Progenitor cell of endocrine pancreas (in vitro differentiated cells): ENCODE measurements at places on chromosomes 7 and 10. TPM values are rescaled to one million over a fixed set of nuclear protein-coding genes. Genes with fewer than 3 reads are reported as not detected.

GRCh38 chr7:140249036-140249806 is 72.4 kb upstream of the KDM7A start:
- DNase-seq: no peak
- no peak overlapping the region for H3K4me3 ChIP-seq
- no peaks in the 10 kb centered on the region for H3K36me3 ChIP-seq
- no peaks in the 10 kb centered on the region for H3K27me3 ChIP-seq

The PAPSS2 gene
- 7.3 and 7.5 TPM in 2 replicates for total RNA-seq

- H3K4me3 ChIP-seq: no peak overlapping the region
- H3K4me1 ChIP-seq: no peaks in the 10 kb centered on the region
- DNase-seq: no peak
- no peak overlapping the region for H3K27ac ChIP-seq
Observed at GRCh38 chr7:157574914-157575586, 238.2 kb downstream of the DNAJB6 start.

The FAM25G gene
- not detected in 2 replicates for total RNA-seq

The MSS51 gene
- 4.2 and 5.1 TPM in 2 replicates for total RNA-seq

The POU6F2 gene
- 4.4 and 5.6 TPM in 2 replicates for total RNA-seq

GRCh38 chr10:86269332-86269731 is 97.3 kb downstream of the GRID1 start:
- no peaks in the 10 kb centered on the region for H3K4me1 ChIP-seq
- peaks cover 9% of the 10 kb centered on the region for H3K27me3 ChIP-seq
- H3K27ac ChIP-seq: no peak overlapping the region
- H3K4me3 ChIP-seq: no peak overlapping the region

DNA sequence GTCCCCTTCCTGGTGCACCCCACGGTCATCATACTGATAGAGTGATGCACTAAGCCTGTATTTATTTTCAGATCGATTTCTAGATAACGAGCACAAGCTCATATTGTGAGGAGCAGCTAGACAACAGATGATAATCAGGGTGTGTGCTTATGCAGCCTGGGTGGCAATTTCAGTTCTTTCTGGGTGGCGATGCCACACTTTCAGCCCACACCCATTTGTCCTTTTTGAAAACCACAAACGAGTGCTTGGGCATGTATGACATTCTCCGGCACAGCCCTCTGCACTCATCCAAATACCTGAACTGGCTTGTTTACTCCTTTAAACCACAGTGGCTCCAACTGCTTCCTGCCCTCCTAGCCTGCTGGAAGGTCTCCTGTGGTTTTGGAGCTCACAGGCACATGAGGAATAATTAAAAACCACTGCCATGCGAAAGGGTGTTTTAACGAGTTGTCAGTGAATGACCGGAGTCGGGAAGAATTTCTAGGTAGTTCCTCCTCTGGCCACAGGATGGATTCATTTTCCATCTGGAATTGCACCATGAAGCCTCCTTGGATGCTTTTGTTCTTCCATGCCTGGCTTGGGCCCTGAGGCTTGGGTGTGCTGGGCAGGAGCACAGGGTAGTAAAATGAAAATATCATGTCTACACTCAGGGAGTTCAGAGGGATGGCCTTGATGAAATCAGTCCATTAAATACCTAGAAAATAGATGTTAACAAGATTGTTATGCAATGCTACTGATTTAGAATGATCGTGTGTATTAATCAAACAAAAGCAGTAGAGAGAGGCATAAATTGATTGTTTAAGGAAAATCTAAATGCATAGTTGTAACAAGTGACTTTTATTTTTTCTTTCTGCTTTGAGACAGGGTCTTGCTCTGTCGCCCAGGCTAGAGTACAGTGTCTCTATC is 52.4 kb upstream of the ITGB1 start:
- no peak overlapping the region for H3K27ac ChIP-seq
- DNase-seq: no peak
- peaks cover 4% of the 10 kb centered on the region for H3K27me3 ChIP-seq
- H3K4me3 ChIP-seq: no peak overlapping the region
- H3K4me1 ChIP-seq: peaks cover 22% of the 10 kb centered on the region

- no peaks in the 10 kb centered on the region for H3K27me3 ChIP-seq
- H3K36me3 ChIP-seq: no peaks in the 10 kb centered on the region
- peaks cover 3% of the 10 kb centered on the region for H3K4me1 ChIP-seq
- H3K27ac ChIP-seq: no peak overlapping the region
- no peak overlapping the region for H3K4me3 ChIP-seq
Observed at GRCh38 chr10:119100434-119101238, 3.3 kb upstream of the DENND10 start.

GRCh38 chr10:93259126-93259525 is 185.4 kb downstream of the CYP26A1 start:
- H3K4me1 ChIP-seq: no peaks in the 10 kb centered on the region
- no peak for DNase-seq
- H3K27me3 ChIP-seq: no peaks in the 10 kb centered on the region
- no peak overlapping the region for H3K4me3 ChIP-seq

- peaks cover 9% of the 10 kb centered on the region for H3K4me1 ChIP-seq
- H3K4me3 ChIP-seq: no peak overlapping the region
- no peak for DNase-seq
- no peaks in the 10 kb centered on the region for H3K27me3 ChIP-seq
Observed at GRCh38 chr7:127946111-127946510, 85.1 kb downstream of the LRRC4 start.

DNA sequence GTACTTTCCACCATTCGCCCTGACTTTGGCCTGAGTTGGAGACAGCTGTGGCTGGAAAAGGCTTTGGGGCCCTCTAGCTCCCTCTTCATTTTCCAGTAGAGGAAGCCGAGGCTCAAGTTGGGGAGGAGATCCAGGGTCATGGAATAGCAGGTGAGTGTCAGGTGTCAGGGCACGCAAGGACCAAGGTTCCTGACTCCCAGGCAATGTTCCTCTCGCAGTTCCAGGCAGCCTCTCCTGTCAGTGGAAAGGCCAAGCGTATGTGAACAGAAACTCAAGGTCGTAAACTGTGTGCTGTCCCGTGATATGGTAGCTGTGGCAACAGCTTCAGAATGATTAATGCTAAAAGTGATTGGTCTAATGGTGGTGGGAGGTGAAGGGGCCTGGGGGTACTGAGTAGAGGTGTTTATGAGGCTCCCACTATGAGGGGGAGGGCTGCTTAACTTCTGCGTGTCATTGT is 13.2 kb downstream of the ADAMTS14 start:
- H3K4me1 ChIP-seq: peaks cover 15% of the 10 kb centered on the region
- H3K27me3 ChIP-seq: peaks cover 3% of the 10 kb centered on the region
- no peak for DNase-seq
- no peak overlapping the region for H3K4me3 ChIP-seq
- peak overlapping the region; percentile 66 for H3K27ac ChIP-seq

- peaks cover 18% of the 10 kb centered on the region for H3K27me3 ChIP-seq
- H3K36me3 ChIP-seq: no peaks in the 10 kb centered on the region
- no peak overlapping the region for H3K4me3 ChIP-seq
- H3K4me1 ChIP-seq: peaks cover 12% of the 10 kb centered on the region
- DNase-seq: no peak
Observed at GRCh38 chr10:7484456-7485243, 73.8 kb upstream of the SFMBT2 start.

GRCh38 chr10:103466734-103467133 is 8.0 kb upstream of the CALHM1 start:
- no peaks in the 10 kb centered on the region for H3K36me3 ChIP-seq
- no peak overlapping the region for H3K27ac ChIP-seq
- H3K4me1 ChIP-seq: no peaks in the 10 kb centered on the region
- H3K4me3 ChIP-seq: no peak overlapping the region
- peaks cover 25% of the 10 kb centered on the region for H3K27me3 ChIP-seq

GRCh38 chr10:103991393-103992128 is 24.6 kb downstream of the SLK start:
- no peaks in the 10 kb centered on the region for H3K27me3 ChIP-seq
- H3K4me3 ChIP-seq: no peak overlapping the region
- H3K4me1 ChIP-seq: no peaks in the 10 kb centered on the region
- DNase-seq: no peak
- H3K27ac ChIP-seq: no peak overlapping the region

DNA sequence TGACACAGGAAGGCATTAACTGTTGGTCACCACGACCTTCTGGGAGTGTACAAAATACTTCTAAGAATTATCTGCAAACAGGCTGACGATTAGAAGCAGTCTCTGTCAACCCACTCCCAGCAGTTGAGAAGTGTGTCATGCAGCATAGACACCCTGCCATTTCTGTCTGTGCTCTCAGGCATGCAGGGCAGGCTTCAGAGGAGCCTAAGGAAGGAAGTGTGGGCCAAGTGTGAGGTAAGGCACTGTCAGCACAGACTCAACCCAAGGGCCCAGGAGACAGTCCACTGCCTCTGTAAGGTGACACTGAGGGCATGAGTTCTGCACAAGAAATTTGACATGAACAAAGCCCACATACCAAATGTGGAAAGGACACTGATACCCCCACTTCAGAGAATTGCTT is 109.0 kb upstream of the VIPR2 start:
- DNase-seq: no peak
- H3K36me3 ChIP-seq: no peaks in the 10 kb centered on the region
- no peaks in the 10 kb centered on the region for H3K27me3 ChIP-seq
- H3K4me3 ChIP-seq: no peak overlapping the region
- H3K27ac ChIP-seq: no peak overlapping the region

- peak overlapping the region; percentile 76 for H3K27ac ChIP-seq
- H3K27me3 ChIP-seq: no peaks in the 10 kb centered on the region
- peaks cover 20% of the 10 kb centered on the region for H3K4me1 ChIP-seq
- no peak for DNase-seq
Observed at GRCh38 chr7:149022756-149023360, 5.4 kb downstream of the PDIA4 start.

The GRM3 gene
- total RNA-seq: 0.98 and 1.4 TPM in 2 replicates

The TRIM50 gene
- 10.9 and 11.2 TPM in 2 replicates for total RNA-seq

GRCh38 chr7:140902303-140902953 is 22.3 kb downstream of the BRAF start:
- no peak for DNase-seq
- no peaks in the 10 kb centered on the region for H3K27me3 ChIP-seq
- peaks cover 24% of the 10 kb centered on the region for H3K36me3 ChIP-seq
- peaks cover 15% of the 10 kb centered on the region for H3K4me1 ChIP-seq

The ANKMY2 gene
- 26.4 and 26.5 TPM in 2 replicates for total RNA-seq

GRCh38 chr7:26343320-26343832 is 51.7 kb downstream of the SNX10 start:
- DNase-seq: no peak
- no peak overlapping the region for H3K4me3 ChIP-seq
- peaks cover 2% of the 10 kb centered on the region for H3K36me3 ChIP-seq
- no peak overlapping the region for H3K27ac ChIP-seq
- H3K4me1 ChIP-seq: no peaks in the 10 kb centered on the region

DNA sequence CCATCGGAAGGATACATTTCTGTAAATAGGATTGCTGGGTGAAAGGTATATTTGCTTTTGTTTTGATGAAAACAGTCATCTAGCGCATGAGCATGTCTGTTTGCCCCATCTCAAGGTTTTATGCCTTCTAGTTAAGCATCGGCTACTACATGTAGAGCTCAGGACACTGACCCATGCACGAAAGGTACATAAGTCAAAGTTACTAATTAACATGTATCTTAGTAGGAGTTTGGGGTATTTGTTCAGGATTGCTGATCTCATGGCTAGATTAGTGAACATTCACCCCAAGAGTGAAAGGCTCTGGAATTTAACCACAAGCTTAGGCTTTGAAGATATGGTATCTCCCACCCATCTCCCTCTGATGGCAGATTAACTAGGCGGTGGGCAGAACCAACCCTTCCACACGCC is 91.5 kb downstream of the RBM20 start:
- H3K27ac ChIP-seq: no peak overlapping the region
- H3K4me3 ChIP-seq: no peak overlapping the region
- H3K27me3 ChIP-seq: peaks cover 37% of the 10 kb centered on the region
- H3K36me3 ChIP-seq: no peaks in the 10 kb centered on the region

The TMEM184A gene
- total RNA-seq: 7.4 and 8.6 TPM in 2 replicates

The ZNF804B gene
- total RNA-seq: not detected in 2 replicates

The PNLIP gene
- total RNA-seq: not detected in 2 replicates

The CTAGE8 gene
- 7.2 and 8.9 TPM in 2 replicates for total RNA-seq

The NXPH1 gene
- total RNA-seq: not detected in 2 replicates

- DNase-seq: no peak
- H3K27ac ChIP-seq: no peak overlapping the region
- peaks cover 12% of the 10 kb centered on the region for H3K4me1 ChIP-seq
- no peak overlapping the region for H3K4me3 ChIP-seq
Observed at GRCh38 chr10:72318418-72319262, 36.1 kb downstream of the DNAJB12 start.

The C10orf62 gene
- total RNA-seq: 0.91 and 0.96 TPM in 2 replicates

The ADAM12 gene
- 1.8 and 5.2 TPM in 2 replicates for total RNA-seq

The HOXA11 gene
- total RNA-seq: not detected in 2 replicates

GRCh38 chr10:60003651-60004523 is 97.5 kb upstream of the CCDC6 start:
- no peak overlapping the region for H3K27ac ChIP-seq
- no peak for DNase-seq
- no peaks in the 10 kb centered on the region for H3K36me3 ChIP-seq
- no peak overlapping the region for H3K4me3 ChIP-seq
- no peaks in the 10 kb centered on the region for H3K27me3 ChIP-seq

The DYNC1I1 gene
- 1.6 and 2.6 TPM in 2 replicates for total RNA-seq

GRCh38 chr7:73838642-73839041 is 3.7 kb downstream of the METTL27 start:
- H3K4me3 ChIP-seq: no peak overlapping the region
- peaks cover 9% of the 10 kb centered on the region for H3K4me1 ChIP-seq
- peaks cover under 1% of the 10 kb centered on the region for H3K36me3 ChIP-seq
- DNase-seq: no peak

GRCh38 chr7:126937171-126937570 is 315.6 kb downstream of the GRM8 start:
- H3K27me3 ChIP-seq: no peaks in the 10 kb centered on the region
- no peaks in the 10 kb centered on the region for H3K36me3 ChIP-seq
- H3K27ac ChIP-seq: no peak overlapping the region
- no peak for DNase-seq
- H3K4me3 ChIP-seq: no peak overlapping the region
- H3K4me1 ChIP-seq: peaks cover 7% of the 10 kb centered on the region

GRCh38 chr7:12635830-12636229 is 51.6 kb upstream of the ARL4A start:
- no peak for DNase-seq
- peaks cover 3% of the 10 kb centered on the region for H3K4me1 ChIP-seq
- no peak overlapping the region for H3K27ac ChIP-seq
- H3K36me3 ChIP-seq: no peaks in the 10 kb centered on the region

- DNase-seq: no peak
- no peaks in the 10 kb centered on the region for H3K36me3 ChIP-seq
- no peak overlapping the region for H3K27ac ChIP-seq
- H3K4me1 ChIP-seq: peaks cover 3% of the 10 kb centered on the region
- H3K4me3 ChIP-seq: no peak overlapping the region
Observed at GRCh38 chr10:98312822-98313221, 44.8 kb upstream of the LOXL4 start.

DNA sequence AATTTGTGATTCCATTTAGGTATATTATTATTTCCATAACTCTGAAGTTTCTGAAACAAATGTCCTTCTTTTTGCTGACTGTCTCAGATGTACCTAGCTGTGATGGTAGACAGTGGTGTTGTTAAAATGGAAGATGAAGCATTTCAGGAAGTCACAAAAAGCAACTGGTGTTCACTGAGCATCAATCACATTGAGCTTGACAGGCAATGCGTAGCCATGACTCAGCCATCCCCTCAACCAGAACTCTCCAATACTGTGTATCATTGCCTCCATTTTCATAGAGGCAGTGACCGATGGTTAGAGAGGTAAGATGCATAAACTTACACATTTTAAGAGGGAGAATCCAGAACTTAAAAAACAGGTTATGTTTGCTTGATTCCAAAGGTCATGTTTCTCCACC is 434.0 kb downstream of the INHBA start:
- no peaks in the 10 kb centered on the region for H3K27me3 ChIP-seq
- H3K27ac ChIP-seq: no peak overlapping the region
- H3K36me3 ChIP-seq: no peaks in the 10 kb centered on the region
- no peak overlapping the region for H3K4me3 ChIP-seq
- no peaks in the 10 kb centered on the region for H3K4me1 ChIP-seq
- DNase-seq: no peak
